ENCODE measurements at places on chromosomes 3 and 15.

DNA sequence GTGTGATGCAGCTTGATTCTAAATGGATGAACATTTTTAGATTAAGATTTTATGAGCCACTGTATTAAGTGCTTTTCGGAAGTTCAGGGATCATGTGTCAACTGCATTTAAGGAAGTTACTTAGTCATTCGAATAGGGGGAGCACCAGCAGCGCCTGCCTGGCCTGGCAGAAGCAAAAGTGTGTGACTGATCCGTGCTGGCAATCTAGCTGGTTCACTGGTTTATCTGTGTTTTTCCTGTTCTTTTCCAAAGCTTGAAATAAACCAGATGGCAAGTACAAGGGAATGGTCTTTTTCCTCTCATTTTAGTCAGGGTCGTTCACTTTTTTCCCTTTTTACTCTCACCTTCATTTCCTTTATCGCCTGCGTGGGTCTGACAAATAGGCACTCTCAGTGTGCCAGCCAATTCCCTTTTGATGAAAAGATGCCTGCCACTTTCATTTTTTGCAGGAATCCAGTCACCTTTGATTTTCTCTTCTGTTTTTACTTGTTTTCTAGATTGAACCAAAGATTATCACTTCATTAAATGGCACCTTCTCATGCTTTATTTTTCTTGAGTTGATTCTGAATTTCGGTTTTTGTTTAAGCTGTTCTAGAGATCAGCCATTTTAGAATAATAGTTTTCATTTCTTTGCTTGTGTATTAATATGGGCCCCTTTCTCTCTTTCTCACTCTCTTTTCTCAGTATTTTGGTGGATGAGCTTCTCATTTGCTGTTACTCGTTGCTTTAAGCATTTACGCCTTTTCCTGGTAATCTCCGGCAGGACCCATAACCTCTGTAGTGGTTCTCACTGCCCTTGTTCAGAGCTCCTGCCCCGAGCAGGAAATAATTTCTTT is 2.8 kb downstream of the ABHD2 start:
- peak; percentile 48 for DNase-seq

DNA sequence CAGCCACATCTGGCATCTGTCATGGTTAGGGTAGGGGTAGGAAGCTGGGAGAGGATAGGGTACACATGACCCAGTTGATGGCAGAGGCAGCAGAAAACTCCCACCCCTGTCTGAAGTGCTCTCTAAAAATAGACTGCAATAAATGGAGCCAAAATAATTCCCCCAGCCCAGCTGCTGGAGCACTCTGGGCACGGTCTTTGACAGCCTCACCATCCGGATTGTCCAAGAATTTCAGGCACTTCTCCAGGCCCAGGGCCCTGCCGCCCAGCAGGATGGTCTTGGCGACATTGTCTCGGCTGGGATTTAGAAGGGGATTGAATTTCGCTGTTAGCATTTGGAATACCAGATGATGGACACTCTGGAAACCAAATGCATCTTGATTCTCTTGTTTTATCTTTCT is 103.7 kb downstream of the IQSEC1 start:
- DNase-seq, result no peak

GRCh38 chr3:44099566-44100297 is 142.0 kb upstream of the TOPAZ1 start:
- DNase-seq, result no peak

GRCh38 chr3:18252578-18252977 is 172.6 kb downstream of the SATB1 start:
- no peak for DNase-seq

- no peak for DNase-seq
Measured at GRCh38 chr3:126295407-126295939, 61.7 kb downstream of the KLF15 start.

DNA sequence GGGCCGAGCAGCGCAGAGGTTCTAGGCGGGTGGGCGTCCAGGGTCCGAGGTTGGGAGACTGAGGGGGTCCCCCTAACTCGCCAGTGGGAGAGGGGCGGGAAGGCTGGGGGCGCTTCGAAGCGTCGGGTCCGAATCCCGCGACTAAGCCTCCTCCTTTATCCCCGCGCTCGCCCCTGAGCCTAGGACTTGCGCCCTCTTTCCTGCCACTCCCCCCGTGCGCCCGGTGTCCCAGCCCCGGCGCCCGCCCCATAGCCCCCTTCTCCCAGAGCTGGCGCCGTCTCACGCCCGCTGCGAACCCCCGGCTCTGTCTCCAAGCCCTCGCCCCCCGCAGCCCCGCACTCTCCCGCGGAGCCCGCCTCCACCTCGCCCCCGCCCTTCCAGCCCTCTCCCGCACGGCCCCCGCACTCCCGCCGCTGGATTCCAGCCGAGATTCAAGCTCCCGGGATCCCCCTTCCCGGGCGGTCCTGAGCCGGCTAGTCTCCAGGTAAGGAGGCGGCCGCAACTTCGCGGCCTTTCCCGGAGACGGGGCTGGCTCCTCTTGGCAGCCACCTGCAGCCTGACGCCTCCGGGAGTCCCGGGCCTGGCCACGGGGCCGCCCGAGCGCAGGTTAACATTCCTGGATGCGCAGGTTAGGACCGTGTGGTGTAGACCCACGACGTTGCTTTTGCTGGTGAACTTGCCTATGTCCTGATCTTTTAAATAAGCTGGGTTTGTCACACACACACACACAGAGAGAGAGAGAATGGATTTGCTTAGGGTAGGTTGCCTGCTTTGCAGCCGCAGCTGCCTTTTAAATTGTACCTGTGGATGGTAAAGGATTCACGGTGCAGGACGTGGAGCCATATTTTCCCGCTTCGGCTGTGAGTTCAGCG is 563 bp downstream of the PXYLP1 start:
- no peak for DNase-seq

- DNase-seq, result no peak
Measured at GRCh38 chr15:92503889-92504288, 110.2 kb downstream of the ST8SIA2 start.

DNA sequence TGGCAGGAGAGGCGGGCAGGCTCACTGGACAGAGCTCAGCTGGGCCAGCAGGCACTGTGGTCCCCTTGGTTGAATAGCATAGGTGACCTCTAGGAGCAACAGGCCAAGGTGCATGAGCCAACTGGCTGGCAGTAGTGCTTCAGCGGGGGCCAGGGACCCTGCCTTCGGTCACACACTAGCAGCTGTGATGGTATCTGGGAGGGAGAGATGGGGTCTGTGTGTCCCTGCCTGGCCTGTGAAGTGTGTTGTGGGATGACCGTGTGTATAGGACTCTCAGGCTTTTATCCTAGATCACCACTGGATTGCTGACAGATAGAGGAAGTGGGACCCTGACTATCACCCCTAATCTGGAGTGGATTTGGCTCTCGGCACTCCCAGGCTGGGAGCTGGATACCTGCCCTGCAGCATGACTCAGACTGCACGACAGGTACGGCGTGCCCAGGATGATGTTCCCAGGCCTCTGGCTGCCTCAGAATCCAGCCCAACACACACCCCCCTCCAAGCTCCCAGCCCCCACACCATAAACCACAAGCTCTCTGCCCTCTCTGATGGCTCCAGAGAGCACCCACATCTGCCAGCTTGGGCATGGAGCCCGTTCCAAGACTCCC is 7.8 kb downstream of the RPS17 start:
- DNase-seq, result no peak

DNA sequence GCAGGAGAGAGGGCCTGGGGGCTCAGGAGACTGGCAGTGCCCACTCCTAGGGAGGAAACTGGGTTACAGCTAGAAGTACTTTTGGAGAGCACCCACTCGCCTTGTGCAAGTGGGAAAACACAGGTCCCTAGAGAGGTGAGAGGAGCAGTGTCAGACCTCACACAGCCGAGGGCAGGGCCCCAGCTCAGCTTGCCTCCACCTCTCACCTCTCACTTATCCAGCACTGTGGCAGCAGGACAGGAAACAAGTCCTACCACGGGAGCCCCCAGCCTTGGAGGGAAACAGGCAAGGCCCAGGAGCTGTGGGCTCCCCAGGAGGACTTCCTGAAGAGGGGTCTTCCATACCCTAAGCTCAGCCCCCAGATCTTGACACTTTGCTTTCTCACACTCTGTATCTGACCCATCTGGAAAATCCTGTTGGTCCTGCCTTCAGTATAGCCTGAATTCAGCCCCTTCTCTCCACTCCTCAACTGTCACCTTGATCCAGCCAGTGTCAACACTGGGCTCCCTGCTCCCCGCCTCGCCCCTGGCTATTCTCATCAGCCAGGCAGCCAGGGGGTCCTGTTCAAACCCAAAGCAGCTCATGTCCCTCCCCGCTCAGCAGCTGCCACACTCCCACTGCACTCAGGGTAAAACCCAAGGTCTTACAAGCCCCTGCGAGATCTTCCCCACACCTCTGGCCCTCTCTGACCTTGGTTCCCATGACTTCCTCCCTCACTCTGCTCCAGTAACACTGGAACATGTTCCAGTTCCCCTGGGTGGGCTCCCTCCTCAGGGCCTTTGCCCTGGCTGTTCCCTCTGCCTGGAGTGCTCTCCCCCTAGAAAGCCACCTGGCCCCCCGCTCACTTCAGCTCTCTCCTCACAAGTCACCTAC is 870 bp upstream of the TMEM40 start:
- no peak for DNase-seq

- no peak for DNase-seq
Measured at GRCh38 chr3:97674461-97674860, 90.1 kb upstream of the ARL6 start.

- DNase-seq, result no peak
Measured at GRCh38 chr3:148494451-148494850, 203.3 kb upstream of the AGTR1 start.

Measured in spinal cord (tissue), 10 donors.